ENCODE measurements at places on chromosomes 12 and 14. TPM values are rescaled to one million over a fixed set of nuclear protein-coding genes. Genes with fewer than 3 reads are reported as not detected.

PZP gene
- total RNA-seq, result not detected

MFAP5 gene
- total RNA-seq, result 54.5 TPM

DHRS2 gene
- 1.6 TPM for total RNA-seq

ZC2HC1C gene
- total RNA-seq, result 0.99 TPM

LACRT gene
- total RNA-seq, result not detected

TAS2R31 gene
- not detected for total RNA-seq

VDR gene
- 15.9 TPM for total RNA-seq

PDE3A gene
- total RNA-seq, result 0.03 TPM

ASCL1 gene
- not detected for total RNA-seq

Data from MG63 (cell line).